ENCODE measurements at places on chromosomes 2 and 18.

GRCh38 chr18:33116376-33116775 lies 324.1 kb downstream of the CCDC178 start:
- DNase-seq = peak; percentile 88

DNA sequence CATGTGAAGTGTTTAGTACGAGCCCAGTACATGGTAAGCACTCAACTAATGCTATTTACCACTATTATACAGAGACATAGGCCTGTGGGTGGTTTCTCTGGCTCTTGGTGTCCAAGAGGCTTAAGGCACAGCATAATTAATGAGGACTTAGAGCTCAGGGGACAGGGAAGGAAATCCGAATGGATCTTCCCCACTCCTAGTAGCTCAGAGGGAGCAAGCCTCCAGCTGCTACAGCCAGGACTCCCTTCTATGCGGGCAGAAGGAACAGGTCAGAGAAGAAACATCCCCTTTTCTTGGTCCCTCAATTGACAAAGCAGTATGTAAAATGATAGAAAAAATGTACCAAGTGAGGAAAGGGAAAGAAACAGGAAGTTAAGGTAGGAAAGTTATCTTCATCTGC lies 261.3 kb upstream of the STON1 start:
- DNase-seq = no peak

- no peak for DNase-seq
Measured at GRCh38 chr2:178328037-178328436, 122.9 kb downstream of the PRKRA start.

DNA sequence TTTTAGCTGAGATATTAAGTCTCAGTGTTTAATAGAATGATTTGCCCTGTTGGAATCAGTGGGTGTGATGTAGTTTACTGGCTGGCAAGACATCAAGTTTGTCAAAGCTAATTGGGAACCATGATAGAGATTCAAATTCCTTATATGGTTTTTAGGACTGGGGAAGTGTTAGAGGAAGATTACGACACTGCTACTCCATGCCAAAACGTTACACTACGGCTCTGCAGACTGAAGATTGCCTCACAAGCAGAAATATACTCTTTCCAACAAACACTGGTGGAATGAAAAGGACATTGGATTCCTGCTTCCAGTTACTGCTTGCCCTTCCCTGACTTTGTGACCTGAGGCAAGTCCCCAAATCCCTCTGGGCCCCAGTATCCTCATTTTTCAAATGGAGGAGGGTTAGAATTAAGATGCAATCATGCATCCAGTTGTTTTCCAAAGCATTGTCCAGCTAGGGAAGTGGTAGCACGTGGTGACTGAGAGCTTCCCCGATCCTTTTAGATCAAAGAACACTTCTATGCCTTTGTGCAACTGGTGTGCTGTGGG lies 147.6 kb downstream of the CDC42EP3 start:
- DNase-seq = no peak

DNA sequence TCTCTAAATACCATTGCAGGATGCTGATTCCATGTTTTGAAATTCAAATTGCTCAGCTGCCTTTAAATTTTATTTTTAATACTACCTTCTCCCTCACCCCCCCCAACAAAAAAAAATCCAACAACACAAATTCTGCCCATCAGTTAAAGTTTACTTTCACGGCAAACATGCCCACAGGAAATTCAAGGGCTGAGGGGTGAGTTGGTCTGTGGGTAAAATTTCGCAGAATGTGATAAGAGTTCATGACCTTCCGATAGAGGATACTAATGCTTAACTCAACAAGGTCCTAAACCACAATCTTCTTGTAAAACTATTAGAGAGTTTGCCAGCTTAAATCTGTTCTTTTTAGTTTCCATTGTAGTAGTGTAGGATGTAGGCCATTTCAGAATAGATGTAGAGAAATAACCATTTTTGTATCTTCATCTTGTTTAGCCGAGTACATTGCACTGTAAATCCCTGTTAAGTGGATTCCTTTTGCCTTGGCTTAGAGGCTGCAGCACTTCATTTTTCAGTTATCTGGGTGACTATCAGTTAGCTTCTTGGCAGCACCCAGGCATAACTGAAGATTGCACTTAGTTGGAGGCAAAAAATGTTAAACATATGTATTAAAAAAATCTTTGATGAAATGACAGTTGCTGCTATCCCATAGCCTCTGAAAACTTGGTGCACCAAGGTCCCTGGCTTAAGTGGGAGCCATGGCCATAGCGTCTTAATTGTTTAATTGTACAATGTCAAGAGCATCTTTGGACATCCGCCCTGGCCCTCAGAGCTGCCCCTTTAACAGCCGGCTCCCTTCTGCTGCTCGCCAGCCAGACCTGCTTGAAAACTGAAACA lies 232.3 kb downstream of the HAUS1 start:
- DNase-seq = no peak

DNA sequence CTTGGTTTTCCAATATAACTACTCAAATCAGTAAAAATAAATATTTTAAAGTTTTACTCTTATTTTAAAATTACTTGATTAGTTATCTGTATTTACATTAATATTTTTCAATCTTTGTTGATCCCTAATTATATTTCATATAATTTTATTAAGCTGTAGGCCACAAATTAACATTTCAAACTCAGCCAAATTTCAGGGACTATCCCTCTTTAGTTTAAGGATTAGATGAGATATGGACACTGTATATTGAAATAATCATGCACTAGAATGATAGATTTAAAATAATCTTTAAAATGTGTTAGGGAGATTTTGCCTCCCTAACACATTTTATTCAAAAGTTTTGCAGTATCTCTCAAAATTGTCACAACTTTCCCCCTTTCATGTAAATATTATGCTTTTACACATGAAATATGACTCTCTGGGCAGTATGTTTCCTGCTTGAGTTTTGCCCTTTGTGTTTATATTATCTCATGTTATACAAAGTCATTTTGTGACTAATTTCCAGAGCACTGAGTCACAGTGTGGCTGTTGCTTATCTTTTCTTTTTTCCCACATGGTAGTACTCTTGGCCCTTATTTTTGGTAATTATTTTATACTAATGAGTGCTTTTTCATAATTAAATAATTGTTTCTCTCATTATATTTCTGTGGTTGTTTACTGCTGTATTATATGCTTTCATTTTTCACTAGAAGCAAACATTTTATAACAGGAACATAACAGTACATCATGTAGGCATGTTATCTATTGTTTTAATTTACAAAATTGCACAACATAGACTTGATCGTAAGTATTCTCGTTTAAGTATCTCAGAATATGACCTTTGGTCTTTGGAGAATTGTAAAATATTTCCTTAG lies 1.2 kb downstream of the TFPI start:
- no peak for DNase-seq

GRCh38 chr2:182951948-182952663 lies 85.7 kb upstream of the FRZB start:
- DNase-seq = no peak

GRCh38 chr2:228518-229278 lies 35.1 kb downstream of the SH3YL1 start:
- no peak for DNase-seq

GRCh38 chr2:110948027-110948674 lies 172.6 kb upstream of the BCL2L11 start:
- peak; percentile 27 for DNase-seq

DNA sequence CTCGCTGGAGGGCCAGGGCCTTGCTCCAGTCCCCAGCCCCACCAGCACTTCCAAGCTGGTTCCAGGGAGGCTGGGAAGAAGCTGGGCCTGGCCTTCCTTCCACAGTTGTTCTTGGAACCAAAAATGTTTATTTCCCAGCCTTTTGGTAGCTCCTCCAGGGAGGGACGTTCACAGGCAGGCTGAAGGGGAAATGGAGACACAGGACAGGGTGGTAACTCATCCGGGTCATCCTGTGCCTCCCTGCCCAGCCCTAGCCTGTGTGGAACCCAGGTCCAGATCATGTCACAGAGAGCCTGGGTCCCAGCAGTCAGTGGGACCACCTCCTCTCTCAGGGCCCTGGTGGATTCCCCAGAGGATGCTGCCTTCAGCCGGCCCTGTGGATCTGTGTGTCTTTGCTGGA lies 12.5 kb upstream of the ARMC9 start:
- no peak for DNase-seq

GRCh38 chr2:144166743-144167142 lies 353.2 kb downstream of the ZEB2 start:
- DNase-seq = no peak

GRCh38 chr2:28521663-28522062 lies 25.8 kb downstream of the PLB1 start:
- no peak for DNase-seq

DNA sequence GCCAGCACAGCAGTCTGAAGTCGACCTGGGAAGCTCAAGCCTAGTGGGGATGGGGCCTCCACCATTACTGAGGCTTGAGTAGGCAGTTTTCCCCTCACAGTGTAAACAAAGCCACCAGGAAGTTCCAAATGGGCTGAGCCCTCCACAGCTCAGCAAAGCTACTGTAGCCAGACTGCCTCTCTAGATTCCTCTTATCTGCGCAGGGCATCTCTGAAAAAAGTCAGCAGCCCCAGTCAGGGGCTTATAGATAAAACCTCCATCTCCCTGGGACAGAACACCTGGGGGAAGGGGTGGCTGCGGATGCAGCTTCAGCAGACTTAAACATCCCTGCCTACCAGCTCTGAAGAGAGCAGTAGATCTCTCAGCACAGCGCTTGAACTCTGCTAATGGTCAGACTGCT lies 218.4 kb upstream of the VRK2 start:
- DNase-seq = no peak

GRCh38 chr18:62942578-62942977 lies 227.2 kb downstream of the PHLPP1 start:
- DNase-seq = no peak

DNA sequence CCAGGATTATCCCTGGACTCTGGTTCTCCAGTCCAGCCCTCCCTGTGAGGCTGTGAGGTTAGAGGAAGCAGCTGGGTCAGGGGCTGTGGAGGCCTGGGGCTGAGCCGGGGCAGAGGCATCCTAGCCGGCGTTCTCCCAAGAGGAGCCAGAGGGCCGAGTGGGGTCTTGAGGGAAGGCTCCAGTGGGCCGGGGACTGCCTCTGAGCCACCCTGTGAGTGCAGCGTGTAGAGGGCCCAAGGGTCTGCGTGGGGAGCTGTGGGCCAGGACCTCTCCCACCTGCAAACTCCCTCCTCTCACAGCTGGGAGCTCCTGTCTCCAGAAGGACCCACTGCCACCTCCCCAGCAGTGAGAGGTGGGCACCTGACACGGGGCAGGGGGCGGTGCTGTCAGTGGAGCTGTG lies 41.0 kb downstream of the GLI2 start:
- no peak for DNase-seq
